ENCODE measurements at places on chromosomes 1 and 21. TPM values are rescaled to one million over a fixed set of nuclear protein-coding genes. Genes with fewer than 3 reads are reported as not detected.

The GCSAML gene
- 0.19 TPM for total RNA-seq

The BRWD1 gene
- total RNA-seq = 34.9 TPM

The RHBDL2 gene
- not detected for total RNA-seq

The AQP10 gene
- 0.16 TPM for total RNA-seq

The SRGAP2C gene
- 12.4 TPM for total RNA-seq

The IL20 gene
- not detected for total RNA-seq

The KISS1 gene
- total RNA-seq = not detected

The CGN gene
- total RNA-seq = 0.52 TPM

The FCRL2 gene
- not detected for total RNA-seq

The CHI3L1 gene
- total RNA-seq = not detected

The SHISAL2A gene
- not detected for total RNA-seq

The DENND2C gene
- total RNA-seq = 3.2 TPM

The LHX8 gene
- total RNA-seq = not detected

The AHCTF1 gene
- total RNA-seq = 20.8 TPM

The IL24 gene
- not detected for total RNA-seq

The IFT25 gene
- 13.2 TPM for total RNA-seq

The DMBX1 gene
- total RNA-seq = not detected

The MEX3A gene
- total RNA-seq = 0.16 TPM

The SPRR2G gene
- not detected for total RNA-seq

Data from left ventricle myocardium inferior (tissue), 1 donor.